ENCODE measurements at places on chromosomes 3 and 15. TPM values are rescaled to one million over a fixed set of nuclear protein-coding genes. Genes with fewer than 3 reads are reported as not detected.

AADACL2 gene
- not detected for total RNA-seq

RHCG gene
- not detected for total RNA-seq

P4HTM gene
- total RNA-seq, result 35.6 TPM

CCDC9B gene
- total RNA-seq, result 21.6 TPM

RPP14 gene
- 14.2 TPM for total RNA-seq

PROS1 gene
- total RNA-seq, result 18.5 TPM

IL1RAP gene
- total RNA-seq, result 29.3 TPM

PXK gene
- 39.1 TPM for total RNA-seq

DNA sequence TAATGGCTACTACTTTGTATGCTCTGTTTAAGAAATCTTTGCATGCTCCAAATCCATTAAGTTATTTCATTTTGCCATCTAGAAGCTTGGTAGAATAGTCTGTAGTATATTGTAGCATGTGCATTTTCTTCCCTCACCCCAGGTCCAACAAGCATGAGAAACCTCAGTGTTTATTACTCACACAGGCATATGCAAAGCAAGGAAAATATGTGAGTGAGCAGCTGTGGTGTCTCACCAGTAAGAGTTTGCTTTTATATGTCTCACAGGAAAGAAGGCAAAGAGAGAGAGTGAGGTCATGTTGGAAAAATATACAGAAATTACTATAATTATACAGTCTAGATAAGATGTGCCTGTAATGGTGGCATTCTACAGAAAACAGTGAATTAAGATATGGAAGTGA, 312.5 kb downstream of the C3orf38 start:
- DNase-seq, result no peak

DNA sequence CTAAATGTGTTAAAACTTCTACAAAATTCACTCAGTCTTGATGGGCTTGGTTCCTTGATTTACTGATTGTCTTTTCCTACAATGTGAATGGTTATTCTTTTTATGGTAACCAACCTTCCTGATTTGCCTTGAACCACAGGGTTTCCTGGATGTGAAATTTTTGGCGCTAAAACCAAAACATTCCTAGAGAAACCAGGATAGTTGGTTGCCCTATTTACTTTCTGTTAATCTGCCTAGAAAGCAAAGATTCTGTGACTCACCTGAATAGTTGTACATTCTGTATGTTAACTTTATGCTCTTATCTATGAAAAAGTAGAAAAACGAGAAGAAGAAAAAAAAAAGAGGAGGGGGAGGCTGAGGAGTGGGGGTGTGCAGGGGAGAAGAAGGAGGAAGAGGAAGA, 23.2 kb upstream of the RBP2 start:
- no peak for DNase-seq

DNA sequence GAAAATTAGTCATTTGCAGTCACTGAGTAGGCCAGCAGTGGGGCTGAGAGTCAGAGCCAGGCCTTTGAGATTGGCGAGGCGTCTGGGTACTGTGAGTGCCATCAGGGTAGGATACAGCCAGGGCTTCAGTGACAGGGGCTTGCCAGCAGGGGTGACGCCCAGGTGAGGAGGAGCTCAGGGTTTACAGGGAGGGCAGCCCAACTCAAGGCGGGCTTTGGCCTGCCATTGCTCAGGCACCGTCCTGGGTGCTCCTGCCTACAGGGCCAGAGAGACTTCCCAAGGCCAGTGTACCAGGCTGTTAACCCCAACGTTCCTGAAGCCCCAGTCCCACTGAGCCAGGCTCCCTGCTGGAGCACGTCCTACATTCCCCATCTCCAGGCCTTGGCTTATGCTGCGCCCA, 152.0 kb downstream of the FBLN2 start:
- no peak for DNase-seq

DNA sequence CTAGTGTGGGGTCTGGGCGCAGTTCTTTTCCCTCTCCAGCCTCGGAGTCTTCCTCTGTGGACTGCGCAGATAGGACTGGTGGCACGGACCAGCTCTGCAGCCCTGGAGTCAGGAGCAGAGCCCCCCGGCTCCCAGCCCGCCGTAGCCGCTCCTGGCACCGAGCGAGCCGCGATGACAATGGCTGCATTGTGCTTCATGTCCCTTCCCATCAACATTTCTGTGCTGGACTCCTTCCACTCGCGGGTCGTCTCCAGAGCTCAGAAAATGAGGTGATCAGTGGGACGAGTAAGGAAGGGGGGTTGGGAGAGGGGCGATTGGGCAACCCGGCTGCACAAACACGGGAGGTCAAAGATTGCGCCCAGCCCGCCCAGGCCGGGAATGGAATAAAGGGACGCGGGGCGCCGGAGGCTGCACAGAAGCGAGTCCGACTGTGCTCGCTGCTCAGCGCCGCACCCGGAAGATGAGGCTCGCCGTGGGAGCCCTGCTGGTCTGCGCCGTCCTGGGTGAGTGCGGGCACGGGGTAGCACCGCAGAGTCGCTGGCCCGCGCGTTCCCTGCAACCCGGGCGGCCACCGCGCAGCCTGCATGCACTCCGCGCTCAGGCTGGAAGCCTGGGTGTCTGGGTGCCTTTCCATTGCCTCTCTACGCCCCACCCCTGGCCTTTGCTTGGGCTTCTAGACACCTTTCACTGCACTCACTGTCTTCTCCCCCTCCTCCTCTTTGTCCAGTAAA, at the start of gene TF:
Gene TF (plus strand): TSS at position 413 of the 731 bp plus-strand sequence. CDS start 48 bp downstream, at position 461.
- no peak for DNase-seq

- DNase-seq, result no peak
These were observed 267.3 kb downstream of the LPP start for GRCh38 chr3:188421151-188421821.

GRCh38 chr3:177041730-177042551, 155.3 kb downstream of the TBL1XR1 start:
- DNase-seq, result no peak

DNA sequence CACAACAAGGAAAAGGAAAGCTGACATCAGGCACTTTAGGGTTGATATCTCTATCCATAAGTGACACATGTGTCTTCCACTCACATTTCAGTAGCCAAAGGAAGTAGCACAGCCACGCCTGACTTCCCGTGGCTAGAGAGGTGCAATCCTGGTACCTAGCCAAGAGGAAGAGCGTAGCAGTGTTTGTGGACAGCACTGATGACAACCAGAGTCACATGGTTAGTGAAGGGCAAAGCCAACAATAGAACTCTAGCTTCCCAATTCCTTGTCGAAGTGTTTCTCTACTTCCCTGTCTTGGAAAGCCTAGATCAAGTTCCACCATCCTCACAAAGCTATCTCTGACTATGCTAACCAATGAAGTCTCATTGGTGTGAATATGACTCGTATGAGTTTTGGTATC, 189.2 kb downstream of the RSL24D1 start:
- no peak for DNase-seq

- DNase-seq, result no peak
These were observed 450.7 kb downstream of the SHQ1 start for GRCh38 chr3:72397586-72397985.

GRCh38 chr3:138600100-138600745, 6.2 kb upstream of the CEP70 start:
- no peak for DNase-seq

DNA sequence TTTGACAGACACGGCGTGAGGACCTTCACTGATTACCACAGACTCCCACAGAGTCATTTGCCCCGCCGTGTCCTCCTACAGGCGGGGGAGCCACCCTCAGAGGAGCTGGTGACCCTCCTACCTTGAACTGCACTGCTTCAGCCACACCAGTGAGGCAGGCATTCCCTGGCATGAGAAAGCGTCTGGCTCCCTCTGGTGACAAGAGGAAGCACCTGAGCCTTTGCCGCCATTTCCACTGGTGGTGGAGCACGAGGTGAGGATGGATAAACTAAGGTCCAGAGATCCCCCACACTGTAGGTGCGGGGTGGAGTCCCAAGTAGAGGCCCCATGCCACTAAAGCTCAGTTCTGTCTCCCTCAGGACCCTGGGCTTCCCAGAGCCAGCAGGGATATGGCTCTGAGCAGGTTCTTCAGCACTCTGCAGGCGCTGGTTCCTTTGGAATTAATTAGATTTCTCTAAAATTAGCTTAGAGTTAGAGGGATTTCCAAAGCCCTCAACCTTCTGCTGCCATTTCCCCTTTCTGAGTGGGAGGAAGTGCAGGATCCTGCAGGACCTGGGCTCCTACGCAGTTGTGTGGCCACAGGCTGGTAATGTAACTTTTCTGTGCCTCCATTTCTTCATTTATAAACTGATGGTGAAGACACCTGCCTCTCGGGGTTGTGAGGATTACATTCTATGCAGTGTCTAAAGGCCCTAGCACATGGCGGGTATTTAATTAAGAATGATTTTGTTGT, 224.0 kb downstream of the SLCO3A1 start:
- no peak for DNase-seq

DNA sequence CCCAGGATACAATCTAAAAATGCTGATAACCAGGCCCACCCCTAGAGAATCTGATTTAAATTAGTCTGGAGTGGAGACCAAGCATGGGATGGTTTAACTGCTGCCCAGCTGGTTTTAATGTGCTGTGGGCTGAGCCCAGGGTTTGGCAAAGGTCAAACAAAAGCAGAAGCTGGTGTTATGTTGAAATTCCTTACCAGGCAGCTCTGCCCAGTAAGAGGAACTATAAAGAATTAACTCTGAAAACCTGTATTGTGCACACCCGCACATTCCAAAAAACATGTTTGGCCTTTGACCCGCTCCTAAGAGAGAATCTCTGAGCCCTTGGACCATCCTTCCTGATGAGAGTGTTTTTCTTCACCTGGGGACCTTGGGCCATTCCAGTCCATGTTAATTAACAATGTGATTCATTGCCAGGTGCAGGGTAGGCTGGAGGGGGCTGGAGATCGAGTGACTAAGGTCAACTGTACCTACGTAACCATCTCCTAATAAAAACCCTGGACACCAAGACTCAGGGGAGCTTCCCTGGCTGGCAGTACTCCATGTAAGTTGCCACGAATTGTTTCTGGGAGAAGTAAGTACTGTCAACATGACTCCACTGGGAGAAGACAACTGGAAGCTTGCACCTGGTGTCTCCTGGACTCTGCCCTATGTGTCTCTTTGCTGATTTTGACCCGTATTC, 10.9 kb downstream of the CCDC13 start:
- peak; percentile 44 for DNase-seq

DNA sequence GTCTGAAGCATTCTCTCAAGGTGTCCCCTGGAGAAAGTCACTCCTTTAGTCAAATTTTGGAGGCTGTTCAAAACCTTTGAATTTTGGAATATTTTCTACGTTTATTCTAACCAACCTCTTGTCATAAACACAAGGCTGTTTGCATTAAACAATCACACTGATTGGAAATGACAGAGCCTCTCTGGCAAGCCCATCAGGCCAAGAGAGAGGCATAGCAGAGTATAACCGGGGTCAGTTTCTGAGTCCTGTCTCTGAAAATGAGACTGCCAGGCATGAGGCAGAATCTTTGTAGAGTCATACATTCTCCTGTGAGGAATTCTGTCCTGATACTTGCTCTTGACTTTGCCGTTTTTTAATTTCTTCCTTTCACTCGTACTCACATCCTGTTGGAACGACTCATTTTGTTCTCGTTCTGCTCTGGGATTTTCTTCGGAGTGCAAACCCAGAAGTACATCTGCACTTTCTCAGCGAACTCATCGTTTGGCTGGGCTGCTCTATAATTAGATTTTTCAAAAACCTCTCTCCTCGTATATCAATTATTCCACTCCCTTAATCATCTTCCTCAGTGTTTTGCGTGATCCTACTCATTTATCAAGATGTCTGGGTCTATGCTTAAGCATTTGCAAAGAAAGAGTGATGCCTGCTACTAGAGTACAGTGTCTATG, 114.2 kb downstream of the AGBL1 start:
- DNase-seq, result no peak

DNA sequence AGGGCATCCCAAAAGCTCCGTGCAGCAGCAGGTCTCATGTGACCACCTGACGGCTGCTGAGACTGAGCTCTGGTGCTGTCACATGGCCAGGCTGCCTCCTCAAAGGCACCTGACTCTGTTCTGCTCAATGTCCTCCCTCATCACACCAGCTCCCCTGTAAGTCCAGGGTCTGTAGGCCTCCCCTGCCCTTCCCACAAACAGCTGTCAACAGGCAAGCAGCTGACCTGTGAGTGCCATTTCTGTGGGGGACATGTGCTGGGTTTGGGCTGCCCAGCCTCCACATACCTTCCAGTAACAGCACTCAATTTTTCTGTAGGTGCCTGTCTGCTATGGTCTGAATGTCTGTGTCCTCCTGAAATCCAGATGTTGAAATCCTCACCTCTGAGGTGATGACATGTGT, 11.2 kb downstream of the NUP210 start:
- DNase-seq, result no peak

DNA sequence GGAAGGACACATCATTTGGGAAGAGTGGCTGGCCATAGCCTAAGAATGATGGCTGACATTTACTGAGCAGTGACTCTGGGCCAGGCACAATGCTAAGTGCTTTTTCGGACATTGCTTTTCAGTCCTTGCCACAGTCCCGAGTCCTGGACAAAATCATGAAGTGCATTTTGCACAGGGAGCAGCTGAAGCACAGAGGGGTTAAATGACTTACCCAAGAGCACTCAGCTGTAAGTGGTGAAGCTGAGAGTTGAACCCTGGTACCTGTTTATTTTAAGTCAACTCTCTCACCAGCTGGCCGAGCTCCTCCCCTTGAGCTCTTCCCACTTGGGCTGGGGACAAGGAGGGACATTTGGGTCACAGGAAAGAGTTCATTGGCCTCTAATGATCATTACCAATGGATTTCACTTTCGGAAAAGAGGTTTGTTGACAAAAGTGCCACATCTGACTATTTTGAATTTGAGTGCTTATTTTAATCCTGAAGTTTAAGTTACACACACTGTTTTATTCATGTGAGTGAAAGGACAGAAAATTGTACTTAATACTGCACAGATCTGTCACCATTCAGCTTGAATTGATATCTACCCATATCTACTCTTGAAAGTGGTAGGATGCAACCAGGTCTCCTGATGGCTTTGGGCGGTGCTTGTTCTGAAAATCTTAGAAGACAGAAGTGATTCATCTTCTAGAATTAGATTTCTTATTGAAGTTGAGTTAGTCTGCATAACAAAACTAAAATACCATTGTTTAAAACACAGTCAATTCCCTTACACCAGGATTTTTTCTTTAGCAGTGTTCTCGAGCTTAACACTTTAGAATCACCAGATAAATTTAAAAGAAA, 368.7 kb upstream of the PROK2 start:
- DNase-seq, result no peak

- no peak for DNase-seq
These were observed 58.5 kb upstream of the RAP2B start for GRCh38 chr3:153103406-153103945.

- no peak for DNase-seq
These were observed 324.0 kb downstream of the ZBTB20 start for GRCh38 chr3:114823061-114823460.
